ENCODE measurements at places on chromosomes 16 and 17. TPM values are rescaled to one million over a fixed set of nuclear protein-coding genes. Genes with fewer than 3 reads are reported as not detected.

Gene TCAP
- 2.1 TPM for total RNA-seq

Gene USB1
- 52.0 TPM for total RNA-seq

Gene CCL22
- total RNA-seq, result 0.50 TPM

Gene ITFG1
- 26.7 TPM for total RNA-seq

Gene NPIPA7
- 10.4 TPM for total RNA-seq

Gene FZD2
- total RNA-seq, result 0.15 TPM

Gene NFATC2IP
- total RNA-seq, result 130 TPM

Gene MT1H
- total RNA-seq, result 0.62 TPM

- no peak for DNase-seq
Measured at GRCh38 chr16:31107465-31107867, 720 bp upstream of the BCKDK start.

- DNase-seq, result peak; percentile 68
Measured at GRCh38 chr16:69930117-69930776, 20.9 kb upstream of the CLEC18A start.

- no peak for DNase-seq
Measured at GRCh38 chr17:59357929-59358328, 26.5 kb downstream of the YPEL2 start.

GRCh38 chr16:88382491-88383400, at the start of gene ZNF469:
TSS of gene ZNF469 (plus strand) at chr16:88382959. CDS start at chr16:88427471, 44,512 bp downstream.
- no peak for DNase-seq

- DNase-seq, result no peak
Measured at GRCh38 chr16:86611525-86611855, 33.1 kb downstream of the FOXL1 start.

DNA sequence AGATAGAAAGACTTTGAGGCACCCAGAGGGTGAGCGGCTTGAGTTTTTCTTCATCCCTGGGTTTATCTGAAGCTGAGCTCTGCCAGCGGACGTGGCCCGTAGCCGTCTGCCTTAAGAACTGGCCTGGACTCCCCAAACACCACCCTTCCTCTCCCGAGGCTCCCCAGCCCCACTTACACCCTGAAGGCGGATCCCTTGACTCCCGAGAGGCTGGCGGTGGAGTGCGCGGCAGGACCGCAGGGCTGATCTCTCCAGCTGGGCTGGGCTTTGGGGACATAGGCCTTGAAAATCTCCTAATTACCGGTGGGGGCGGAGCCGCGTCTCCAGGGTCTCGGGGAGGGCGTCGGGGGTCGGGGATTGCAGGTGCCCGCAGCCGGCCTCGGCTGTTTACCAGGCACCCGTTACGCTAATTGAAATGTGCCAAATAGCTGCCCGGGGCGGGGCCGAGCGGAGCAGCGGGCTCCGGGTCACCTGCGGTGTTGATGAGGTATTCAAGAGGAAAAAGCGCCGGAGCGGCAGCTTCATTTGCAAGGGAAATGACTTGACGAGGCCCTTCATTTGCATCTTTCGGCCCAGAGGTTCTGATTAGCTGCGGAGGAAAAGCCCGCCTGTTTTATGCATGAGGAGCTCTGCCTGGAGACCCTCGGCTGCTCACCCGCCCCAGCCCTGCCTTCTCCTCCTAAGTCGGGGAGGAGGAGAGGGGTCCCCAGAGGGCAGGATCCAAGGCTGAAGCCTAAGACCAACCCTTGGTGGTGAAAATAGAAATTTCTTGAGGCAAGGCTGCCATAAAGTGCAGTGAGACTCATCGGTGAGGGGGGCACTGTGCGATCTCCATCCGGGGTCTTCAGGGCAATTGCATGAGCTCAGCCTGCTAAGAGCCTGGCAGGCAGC, 100.7 kb downstream of the MGAT5B start:
- peak; percentile 52 for DNase-seq

DNA sequence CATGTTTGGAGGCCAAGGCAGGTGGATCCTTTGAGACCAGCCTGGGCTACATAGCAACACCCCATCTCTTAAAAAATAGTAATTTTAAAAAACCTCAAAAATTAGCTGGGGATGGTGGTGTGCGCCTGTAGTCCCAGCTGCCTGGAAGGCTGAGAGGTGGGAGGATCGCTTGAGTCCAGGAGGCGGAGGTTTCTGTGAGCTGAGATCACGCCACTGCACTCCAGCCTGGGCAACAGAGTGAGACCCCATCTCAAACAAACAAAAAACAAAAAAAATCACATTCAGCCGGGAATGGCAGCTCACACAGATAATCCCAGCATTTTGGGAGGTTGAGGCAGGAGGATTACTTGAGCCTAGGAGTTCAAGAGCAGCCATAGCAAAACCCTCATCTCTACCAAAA, 16.4 kb upstream of the YWHAE start:
- no peak for DNase-seq

GRCh38 chr16:70410734-70411133, 28.2 kb downstream of the ST3GAL2 start:
- DNase-seq, result no peak

DNA sequence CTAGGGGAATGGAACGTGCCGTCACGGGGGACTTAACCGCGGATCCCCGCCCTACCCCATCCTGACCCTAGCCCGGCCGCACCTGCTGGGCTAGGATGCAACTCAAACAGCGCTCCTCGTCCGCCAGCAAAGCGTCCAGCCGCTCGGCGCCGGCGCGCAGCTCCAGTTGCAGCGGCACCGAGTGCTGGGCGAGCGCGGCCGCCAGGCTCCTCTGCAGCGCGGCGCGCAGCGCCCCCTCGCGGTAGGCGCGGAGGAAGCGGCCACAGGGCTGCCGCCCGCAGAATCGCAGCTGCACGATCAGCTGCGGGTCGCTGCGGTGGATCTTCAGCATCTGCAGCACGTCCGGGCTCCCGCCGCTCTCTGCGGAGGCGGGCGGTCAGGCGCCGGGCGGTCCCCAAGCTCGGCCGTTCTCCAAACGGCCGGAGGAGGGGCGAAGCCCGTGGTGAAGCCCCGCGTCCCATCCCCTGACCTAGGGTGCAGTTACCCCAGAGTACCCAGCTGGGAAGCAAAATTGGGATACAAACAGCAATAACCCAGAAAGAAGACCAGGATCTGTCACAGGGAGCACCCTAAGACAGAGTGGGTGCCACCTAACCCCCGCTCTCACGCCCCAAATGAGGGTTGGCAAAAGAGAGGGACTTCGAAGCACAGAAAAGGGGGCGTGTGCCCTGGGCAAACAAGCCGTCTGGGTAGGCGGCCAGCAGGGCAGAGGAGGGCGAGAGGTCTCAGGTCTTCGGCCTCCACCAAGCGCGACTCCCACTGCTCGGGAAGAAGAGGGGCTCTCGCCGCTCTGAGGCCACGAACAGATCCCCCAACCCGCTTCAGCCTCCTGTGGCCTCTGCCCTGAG, 4.2 kb downstream of the TRADD start:
- peak; percentile 79 for DNase-seq

DNA sequence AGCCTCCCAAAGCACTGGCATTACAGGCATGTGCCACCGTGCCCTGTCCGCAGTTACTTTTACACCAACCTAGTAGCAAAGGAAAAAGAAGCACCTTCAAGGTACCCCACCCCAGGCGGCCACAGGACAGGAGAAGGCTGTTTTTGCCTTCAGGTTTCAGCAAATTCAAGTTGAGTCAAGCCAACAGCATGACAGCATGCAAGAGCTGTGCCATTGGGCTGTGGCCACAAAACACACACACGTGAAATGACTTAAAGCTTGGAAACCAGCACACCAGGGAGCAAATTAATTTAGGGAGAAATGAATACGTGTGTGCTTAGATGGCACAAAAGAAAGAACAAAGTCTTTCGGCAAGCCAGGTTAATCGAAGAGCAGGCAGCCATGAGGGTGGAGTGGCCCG, 39.7 kb downstream of the ERCC4 start:
- no peak for DNase-seq

- no peak for DNase-seq
Measured at GRCh38 chr16:74216319-74216718, 80.3 kb upstream of the PSMD7 start.

GRCh38 chr17:67044940-67045339, 586 bp downstream of the CACNG1 start:
- DNase-seq, result no peak

DNA sequence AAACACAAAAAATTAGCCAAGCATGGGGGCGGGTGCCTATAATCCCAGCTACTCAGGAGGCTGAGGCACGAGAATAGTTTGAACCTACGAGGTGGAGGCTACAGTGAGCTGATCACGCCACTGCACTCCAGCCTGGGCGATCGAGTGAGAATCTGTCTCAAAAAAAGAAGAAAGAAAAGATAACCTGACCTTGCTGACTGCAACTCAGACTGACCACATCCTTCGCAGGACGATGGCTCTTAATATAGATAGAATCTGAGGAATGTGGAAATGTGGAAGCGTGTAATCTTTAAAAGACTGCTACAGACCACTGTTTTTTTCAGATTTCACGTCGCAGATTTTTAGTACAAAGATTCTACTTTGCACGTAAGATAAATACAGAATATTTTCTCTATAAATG, 37.8 kb downstream of the KLHDC4 start:
- DNase-seq, result no peak

DNA sequence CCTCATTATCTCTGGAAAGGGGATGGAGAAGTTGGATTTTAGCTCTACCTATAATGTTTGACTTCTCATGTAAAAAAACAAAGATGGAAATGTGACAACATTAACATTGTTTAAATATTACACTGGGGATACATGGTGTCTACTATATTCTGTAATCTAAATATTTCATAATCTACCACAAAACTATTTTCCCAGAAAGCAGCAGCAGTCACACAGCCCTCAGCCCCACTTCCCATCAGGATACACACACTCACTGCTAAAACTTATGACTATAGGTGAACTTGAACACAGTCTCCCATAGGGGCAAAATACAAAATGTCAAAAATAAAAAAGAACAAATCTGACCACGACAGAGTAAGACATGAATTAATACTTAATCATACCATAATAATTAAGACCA, 95.7 kb downstream of the KANSL1 start:
- DNase-seq, result no peak

DNA sequence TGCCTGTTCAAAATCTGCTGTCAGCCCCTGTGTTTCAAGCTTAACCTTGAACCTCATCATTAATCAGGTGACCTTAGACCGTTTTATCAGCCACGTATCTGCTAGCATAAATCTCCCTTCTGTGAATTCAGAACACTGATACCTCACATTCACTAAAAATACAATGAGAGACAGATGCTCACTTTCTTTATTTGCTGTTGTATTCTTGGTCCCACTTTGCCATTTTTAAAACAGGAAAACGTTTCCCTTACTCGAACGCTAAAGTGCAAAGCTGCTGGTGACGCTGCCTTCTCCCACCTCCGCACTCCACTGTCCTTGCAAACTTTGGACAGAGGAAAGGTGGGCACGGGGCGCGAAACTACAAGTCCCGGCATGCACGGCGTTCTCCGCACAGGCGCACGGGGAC, 220 bp upstream of the ARHGAP44 start:
- DNase-seq, result no peak

GRCh38 chr17:12631076-12631475, 34.6 kb upstream of the MYOCD start:
- DNase-seq, result no peak

- DNase-seq, result no peak
Measured at GRCh38 chr17:64410750-64411490, 20.3 kb upstream of the PECAM1 start.

- DNase-seq, result no peak
Measured at GRCh38 chr17:50207792-50208567, 6.5 kb upstream of the COL1A1 start.

- DNase-seq, result no peak
Measured at GRCh38 chr17:38797828-38798227, 1.5 kb downstream of the PIP4K2B start.

DNA sequence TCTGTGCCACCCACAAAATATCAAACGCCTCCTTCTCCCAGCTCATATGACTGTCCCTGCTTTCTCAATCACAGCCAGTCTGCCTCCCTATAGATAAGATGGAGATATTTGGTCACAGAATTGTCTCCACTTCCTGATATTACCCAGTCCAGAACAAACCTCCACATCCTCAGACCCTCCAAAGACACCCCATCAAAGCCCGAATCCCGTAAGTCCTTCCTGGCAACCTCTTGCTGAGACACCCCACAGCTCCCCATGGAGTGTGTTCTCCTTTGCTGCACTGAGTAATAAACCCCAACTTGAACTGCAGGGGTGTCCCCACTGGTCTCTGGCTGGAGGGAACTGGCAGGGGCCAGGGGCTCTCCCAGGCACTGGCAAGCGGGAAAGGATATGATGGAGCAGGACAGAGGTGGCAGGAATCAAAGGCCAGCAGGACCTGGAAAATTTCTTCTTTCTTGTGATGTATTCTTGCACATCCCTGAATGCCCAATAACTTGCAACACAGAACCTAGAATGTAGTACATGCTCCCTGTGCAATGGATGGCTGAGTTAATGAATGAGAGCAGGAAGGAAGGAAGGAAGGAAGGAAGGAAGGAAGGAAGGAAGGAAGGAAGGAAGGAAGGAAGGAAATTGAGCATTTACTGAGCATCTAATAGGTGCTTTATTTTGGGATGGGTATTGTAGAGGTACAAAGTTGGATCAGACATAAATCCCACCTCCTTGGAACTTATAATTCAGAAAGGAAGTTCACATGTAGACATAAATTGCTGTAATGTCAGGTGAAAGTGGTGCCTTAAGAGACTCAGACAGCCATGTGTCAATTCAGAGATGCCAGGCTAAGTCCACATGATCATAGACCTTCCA, 13.9 kb downstream of the TMEM114 start:
- DNase-seq, result no peak

GRCh38 chr16:87845807-87846619, 23.3 kb downstream of the SLC7A5 start:
- DNase-seq, result no peak
